ENCODE measurements at places on chromosomes 16 and 17. TPM values are rescaled to one million over a fixed set of nuclear protein-coding genes. Genes with fewer than 3 reads are reported as not detected.

MPP3 gene
- 0.27 TPM for total RNA-seq

NME1 gene
- total RNA-seq = 301 TPM

CIAO3 gene
- 25.0 TPM for total RNA-seq

CSF3 gene
- not detected for total RNA-seq

CREBBP gene
- total RNA-seq = 27.9 TPM

ZSCAN10 gene
- total RNA-seq = 0.25 TPM

ULK2 gene
- 6.3 TPM for total RNA-seq

RND2 gene
- total RNA-seq = not detected
